ENCODE measurements at places on chromosomes 4 and X.

- no peak for DNase-seq
These were observed 75.8 kb downstream of the MAGEB10 start for GRCh38 chrX:27883468-27884092.

DNA sequence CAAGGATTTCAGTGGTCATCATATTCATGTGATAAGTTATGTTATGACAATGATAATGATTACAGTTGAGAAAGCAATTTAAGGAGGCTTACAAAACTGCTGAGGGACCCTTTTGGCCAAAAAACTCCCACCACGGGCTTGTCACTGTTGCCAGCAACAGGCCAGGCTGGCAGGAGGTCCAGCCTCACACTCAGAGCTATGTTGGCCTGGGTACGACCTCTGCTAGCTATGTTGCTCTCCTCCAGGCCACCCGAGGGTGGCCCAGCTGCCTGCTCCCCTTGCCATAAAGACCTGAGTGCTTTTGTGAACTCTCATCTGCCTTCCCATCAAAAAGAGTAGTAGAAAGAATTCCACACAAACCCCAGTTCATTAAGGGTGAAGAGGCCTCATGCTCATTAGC is 52.0 kb downstream of the MID1 start:
- DNase-seq, result no peak

DNA sequence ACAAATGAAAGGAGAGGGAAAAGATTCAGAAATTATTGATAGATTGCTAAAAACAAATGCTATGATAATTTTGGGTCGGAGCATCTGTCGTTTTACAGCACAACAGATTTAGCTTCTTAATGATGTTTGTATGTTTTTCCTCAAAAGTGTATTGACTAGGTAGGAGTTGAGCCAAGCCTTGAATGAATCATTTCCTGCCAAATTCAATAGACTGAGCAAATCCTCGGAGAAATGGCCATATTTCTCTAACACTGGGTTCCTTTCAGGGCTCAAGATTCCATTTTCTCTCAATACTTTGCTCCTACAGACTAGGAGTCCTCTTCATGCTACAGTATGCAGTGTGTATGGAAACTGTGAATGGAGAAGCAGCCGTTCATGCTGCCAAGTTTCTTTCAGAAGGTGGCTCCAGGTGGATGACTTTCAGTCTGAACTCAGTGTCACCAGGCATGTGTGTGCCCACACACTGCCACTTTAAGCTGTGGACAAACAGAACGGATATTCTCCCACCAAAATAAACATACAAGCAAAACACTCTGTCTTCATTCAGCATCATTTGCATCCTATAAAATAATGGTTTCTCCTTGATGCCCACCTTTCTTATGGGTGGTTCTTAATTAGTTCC is 146.0 kb downstream of the TBL1X start:
- DNase-seq, result no peak

- no peak for DNase-seq
These were observed 95.5 kb downstream of the EIF4E start for GRCh38 chr4:98833384-98833783.

DNA sequence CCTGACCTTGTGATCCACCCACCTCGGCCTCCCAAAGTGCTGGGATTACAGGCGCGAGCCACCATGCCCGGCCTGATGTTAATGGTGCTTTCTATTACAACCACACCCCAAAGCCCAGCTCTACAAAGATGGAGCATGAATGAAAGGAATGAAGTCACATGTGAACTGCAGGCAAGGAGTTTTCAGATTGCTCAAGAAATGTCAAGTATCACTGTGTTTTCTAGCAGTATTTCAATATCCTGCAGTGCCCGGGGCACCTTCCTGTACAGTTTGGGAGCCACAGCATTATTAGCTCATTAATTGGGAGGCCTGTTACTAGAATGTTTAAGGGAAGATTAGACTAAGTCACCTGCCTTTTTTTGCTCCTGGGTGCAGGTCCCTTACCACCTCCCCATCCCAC is 40.1 kb downstream of the PRIMPOL start:
- DNase-seq, result no peak

- no peak for DNase-seq
These were observed 54.0 kb downstream of the SLC9A7 start for GRCh38 chrX:46704767-46705386.

DNA sequence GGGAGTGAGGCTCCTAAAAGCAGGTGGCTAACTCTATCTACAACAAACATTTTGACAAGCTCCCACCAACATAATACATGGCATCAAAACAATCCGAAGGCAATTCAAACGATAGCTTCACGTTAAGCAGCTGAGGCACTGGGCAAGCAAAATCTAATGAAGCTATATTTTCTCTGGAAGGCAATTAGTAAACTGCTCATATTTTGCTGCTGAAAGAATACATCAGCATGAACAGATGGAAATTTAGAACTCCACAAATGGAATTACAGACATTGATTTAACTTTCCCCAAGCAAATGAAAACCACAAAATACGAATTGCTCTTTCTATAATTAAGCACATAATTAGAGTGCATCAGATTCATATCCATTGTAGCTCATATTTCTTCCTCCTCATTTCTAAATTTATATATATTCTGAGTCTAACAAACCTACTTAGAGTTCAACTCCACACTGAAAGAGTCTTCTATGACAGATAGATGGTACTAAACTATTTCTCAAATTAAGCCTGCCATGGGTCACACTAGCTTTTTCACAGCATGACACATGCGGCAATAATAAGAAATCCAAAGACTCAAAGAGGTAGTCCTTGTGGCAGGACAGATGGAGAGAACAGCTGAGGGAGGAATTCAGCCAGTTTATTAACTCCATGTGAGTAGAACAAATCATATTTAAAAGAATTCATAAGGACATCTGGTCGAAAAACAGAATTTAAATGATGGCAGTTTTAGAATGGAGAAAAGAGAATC is 305.4 kb downstream of the MAPK10 start:
- no peak for DNase-seq

DNA sequence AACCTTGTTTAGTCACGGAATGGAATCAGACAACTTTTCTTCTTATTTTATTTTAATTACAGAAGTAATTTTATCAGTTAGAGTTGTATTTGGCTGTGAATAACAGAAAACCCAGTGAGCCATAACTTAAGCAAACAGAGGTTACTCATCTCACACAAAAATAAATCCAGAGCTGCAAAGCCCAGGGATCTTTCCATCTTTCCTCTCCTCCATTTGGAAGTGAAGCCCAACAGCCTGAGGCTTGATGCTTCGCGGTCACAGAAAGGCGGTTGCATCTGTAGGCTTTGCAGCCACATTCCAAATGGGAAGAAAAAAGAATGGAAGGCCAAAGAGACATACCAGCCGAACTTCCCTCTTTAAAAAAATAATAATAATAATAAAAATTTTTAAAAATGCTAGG is 22.6 kb downstream of the CHRNA9 start:
- no peak for DNase-seq

- DNase-seq, result no peak
These were observed 82.8 kb downstream of the COQ2 start for GRCh38 chr4:83201761-83202160.
